ENCODE measurements at places on chromosomes 12 and 14. TPM values are rescaled to one million over a fixed set of nuclear protein-coding genes. Genes with fewer than 3 reads are reported as not detected.
A peak's percentile ranks its signal among the peaks of the same experiment; 100 is the strongest.

SPIC gene
- polyA plus RNA-seq: not detected

FSCB gene
- not detected for polyA plus RNA-seq

CCDC38 gene
- 0.37 TPM for polyA plus RNA-seq

CPNE6 gene
- polyA plus RNA-seq: not detected

RTL1 gene
- not detected for polyA plus RNA-seq

CEBPE gene
- 0.08 TPM for polyA plus RNA-seq

CLEC2A gene
- polyA plus RNA-seq: not detected

GRCh38 chr14:62819931-62820330 lies 225.3 kb downstream of the KCNH5 start:
- DNase-seq: no peak

- DNase-seq: no peak
These were observed 68.6 kb downstream of the RFLNA start for GRCh38 chr12:124363353-124363965.

DNA sequence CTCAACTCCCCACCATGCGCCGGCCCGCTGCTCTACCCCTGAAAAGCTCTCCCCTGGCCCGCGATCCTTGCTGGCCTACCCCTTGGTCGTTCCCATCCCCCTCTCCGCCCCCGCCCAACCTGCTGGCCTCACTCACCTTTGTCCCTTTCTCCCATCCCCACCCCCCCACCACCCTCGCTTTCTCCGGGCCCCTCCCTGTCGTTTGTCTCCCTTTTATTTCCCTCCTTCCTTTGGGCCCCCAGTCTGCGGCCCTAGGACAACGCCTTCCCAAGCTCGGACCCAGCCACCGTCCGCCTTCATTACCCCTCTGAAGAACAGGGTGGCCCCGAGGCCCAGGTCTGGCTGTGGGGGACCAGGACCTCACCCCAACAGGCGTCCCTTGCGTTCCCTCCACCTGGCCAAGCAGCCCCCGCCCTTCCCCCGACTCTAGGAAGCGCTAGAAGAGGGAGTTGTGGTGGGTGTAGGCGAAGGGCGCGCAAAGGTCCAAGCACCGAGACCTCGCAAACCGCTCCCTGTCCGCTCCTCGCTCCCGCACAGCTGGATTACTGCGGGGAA lies 6.9 kb upstream of the SLC7A7 start:
- DNase-seq: no peak

- DNase-seq: no peak
These were observed 42.4 kb downstream of the TRIP11 start for GRCh38 chr14:91997492-91997891.

GRCh38 chr14:24080888-24081738 lies 9.8 kb downstream of the CPNE6 start:
- peak; percentile 30 for DNase-seq

DNA sequence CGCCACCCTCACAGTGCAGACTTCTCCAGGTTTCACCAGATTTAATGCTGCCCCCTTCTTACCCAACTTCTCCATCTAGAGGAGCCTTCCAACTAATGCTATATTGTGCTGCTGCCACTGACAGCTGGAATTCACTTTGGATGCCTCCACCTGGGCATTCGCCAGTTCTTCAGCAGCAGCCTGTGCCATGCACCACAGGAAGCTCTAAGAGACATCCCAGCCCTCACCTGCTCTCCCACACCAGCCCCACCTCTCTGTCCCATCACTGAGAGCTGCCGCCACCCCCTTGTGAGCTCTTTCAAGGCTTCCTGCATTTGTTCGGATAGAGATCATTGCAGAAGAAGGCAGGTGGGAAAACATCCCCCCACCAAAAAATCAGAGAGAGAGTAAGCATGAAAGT lies 4.6 kb upstream of the KRT2 start:
- DNase-seq: no peak

- no peak for DNase-seq
These were observed 38.8 kb upstream of the EML1 start for GRCh38 chr14:99754141-99755067.

DNA sequence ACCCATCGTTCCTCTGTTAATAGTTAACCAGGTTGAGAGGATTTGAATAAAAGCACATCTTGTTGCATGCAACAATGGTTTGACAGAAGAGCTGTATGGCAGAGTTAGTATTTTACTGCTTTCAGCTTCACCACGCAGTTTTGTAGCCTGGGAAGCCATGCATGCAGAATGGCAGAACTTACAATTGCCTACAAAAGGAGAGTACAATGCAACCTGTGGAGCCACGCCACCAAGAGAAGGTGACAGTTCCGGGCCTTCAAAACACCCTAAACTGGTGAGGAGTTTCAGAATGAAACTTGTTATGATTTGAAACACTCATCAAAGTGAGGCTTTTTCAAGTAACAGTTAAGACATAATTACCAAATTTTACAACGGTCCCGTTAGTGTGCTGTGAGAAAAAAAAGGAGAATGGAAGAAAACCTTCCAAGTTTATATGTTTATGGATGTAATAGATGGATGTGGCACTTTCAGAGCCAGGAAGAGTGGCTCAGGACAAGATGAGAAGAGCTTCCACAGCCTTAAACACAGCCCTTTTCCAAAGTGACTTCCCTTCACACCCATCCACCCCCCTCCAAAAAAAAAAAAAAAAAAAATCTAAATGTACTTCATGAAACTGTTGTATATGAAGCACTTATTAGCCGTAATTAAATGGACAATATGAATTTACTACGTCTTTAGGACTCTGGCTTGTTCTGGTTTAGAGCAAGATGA lies 158.7 kb downstream of the EGLN3 start:
- no peak for DNase-seq

GRCh38 chr12:111369496-111370220 lies 763 bp upstream of the PHETA1 start:
- no peak for DNase-seq

Measured in right renal cortex interstitium (tissue), 3 donors.